KBM-7 (cell line): ENCODE measurements at places on chromosomes 4 and X.

GRCh38 chrX:82748906-82749505 lies 759.1 kb upstream of the POU3F4 start:
- no peak for DNase-seq

- no peak for DNase-seq
Observed at GRCh38 chr4:123312116-123312515, 84.5 kb upstream of the SPRY1 start.

- no peak for DNase-seq
Observed at GRCh38 chr4:138774940-138775339, 240.6 kb upstream of the NOCT start.

DNA sequence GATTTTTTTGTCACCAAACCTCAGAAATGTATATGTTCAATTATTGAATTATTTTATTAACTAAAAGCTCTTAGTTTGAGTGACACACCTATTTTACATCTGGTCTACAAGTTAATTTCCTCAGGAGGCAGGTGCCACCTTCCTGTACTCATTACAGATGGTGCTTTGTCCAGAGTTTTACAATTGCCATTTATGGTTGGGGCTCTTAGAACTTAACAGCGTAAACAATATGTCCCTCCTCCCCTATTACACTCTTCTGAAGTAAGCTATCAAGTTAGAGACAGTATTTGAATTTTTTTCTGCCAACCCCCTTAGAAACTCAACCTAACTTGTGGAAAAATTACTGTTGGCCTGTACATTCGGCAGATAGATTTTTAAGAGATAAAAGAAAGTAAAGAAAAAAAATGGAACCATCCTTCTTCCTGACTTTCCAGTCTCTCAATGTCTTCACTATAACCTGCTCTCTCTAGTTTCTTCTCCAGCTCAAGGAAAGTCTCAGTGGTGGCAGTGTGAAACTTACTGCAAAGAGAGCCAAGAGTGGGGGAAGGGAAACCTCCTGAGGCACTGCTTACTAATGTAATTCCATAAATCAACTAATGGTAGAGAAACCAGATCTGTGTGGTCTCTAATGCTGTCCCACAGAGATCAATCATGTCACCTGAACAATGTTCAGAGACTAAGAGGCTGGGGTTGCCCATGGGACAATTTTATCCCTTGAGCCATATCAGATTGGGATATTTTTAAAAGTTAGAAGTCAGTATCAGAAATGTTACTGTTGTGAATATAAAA lies 7.8 kb downstream of the CXXC4 start:
- no peak for DNase-seq

DNA sequence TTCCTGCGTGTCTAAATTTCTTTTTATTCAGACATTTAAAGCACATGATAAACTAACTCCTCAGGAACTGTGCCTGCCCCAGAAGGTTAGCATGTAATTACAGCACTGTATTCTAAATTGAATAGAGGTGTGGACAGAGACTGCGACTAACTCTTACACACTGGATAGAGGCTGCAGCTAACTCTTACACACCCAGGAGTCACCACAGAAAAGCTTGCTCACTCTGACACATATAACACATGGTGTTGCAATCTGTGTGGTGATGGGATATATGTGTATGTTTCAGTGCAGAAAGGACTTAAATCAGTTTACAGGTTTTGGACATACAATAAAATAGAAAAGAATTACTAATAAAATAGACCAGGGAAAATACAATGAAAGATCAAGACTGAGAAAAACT lies 41.5 kb downstream of the SMAD1 start:
- no peak for DNase-seq

DNA sequence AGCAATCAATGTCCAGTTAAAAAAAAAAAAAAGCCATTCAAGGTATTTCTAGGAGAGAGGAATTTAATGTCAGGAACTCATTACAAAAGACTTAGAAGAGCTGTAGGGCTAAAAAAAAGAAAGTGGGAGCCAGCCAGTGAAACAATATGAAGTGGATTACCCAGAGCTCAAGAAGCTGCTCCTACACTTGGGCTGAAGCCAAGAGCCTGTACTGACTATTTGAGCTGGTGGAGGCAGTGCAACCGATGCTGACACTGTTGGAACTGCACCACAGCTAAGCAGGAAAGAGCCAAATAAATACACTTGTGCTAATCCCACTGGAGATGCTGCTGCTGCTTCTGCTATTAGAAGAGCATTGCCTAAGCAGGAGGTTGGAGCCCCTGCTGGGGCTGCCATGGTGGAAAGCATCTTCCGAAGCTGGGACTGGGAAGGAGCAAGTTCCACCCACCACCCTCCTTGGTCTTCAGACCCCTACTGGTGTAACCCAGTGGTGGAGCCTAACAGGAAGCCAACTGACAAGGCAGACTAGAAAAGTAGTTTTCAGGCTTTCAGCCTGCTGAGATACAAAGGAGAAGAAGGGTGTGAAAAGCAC lies 65.4 kb downstream of the CXXC4 start:
- DNase-seq: no peak

DNA sequence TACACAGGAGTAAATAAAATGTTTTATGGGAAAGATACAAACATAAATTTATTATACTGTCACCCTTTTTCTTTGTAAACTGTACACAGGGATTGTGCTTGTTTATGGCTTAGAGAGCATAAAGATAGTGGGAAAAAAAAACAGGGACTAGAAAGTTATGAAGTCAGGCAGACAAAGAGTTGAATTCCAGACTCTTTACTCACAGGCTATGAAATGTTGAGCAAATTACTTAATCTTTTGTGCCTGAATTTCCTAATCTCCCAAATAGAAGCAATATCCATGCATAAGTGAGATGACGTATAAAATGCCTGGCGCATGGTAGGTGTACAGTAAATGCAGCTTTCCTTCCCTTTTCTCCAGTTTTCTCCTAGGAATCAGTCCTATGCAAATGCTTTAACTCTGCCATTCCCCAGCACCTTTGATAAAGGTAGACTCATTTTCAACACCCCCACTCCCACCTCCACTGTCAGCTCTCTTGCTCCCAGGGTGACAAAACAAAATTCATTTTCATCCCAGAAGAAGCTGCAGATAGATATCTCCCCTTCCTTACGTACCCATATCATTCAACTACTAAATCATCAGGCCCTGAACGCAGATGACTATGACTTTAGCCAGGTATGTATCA lies 44.5 kb upstream of the BTC start:
- no peak for DNase-seq

- DNase-seq: peak; percentile 27
Observed at GRCh38 chr4:11805842-11806241, 377.1 kb upstream of the HS3ST1 start.

DNA sequence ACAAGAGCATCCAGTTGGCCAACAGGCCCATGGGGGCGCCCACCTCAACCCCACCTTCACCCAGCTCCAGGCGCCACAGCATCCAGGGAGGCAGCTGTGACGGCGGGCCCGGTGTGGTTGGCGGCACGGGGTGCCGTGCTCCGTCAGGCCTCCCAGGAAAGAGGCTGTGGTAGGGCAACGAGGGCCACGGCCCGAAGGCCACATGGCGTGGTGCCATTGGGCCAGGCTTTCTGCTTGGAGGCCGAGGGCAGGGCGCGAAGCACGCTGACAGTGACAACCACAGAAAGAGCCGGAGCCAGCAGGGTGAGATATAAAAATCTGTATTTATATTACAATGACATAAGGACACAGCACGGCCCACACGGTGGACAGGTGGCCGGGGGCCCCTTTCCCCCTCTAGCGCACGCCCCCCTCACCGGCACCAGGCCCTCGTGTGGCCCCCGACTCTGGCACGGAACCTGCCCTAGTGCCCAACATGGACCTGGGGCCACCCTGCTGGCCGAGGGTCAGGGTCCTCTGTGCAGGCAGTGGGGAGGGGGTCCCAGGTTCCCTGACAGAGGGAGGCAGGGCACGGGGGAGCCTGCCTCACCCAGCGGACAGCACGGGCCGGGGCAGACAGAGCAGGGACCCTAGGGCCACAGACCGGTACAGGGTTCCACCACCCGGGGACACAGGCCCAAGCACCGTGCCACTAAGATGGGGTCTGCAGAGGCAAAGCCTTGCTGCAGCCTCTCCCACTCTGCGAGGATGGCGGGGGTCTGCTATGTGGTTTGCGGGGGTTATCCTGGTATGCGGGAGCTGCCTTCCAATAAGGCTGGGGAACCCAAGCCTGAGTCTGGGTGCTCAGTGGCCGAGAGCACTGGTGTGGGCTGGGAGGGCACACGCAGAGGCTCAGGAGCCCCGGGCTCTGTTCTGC lies 5.5 kb upstream of the HAUS3 start:
- DNase-seq: no peak

DNA sequence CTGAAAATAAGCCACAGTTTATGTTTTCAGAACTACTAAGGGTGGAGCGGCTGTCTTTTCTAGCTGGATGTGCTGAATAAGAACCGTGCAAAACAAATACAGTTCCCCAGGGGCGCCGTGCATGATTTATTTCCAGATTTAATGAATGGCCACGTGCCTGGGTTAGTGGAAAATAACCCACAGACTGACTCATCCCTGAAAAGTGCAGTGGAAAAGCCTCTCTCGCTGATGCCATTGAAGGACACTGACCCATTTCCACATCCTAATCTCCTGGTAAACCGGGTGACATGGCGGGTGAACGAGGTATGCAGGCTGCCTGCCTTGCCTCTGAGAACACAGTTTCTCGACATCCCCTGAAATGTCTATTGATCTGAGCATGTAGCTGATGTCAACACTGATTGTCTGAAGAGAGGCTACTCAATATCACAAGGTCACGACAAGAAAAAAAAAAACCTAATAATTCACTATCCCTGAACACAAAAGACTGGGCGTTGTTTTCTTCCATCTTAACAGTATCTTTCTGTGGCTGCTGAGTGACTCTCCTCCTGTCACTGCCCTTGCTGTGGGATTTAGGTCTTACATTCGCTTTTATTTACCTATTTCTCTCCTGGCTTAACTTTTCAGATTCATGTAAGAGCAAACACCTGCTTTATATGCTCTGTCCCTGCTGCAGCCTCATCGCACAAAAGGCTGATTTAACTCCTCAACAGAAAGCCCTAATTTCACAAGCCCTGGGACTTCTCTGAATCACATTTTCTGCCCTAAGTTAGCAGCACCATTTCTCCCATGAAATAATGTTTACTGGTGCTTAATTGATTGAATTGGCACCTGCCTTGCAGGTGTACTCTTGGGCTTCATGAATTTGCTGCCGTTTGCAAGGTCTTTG lies 76.9 kb upstream of the SCOC start:
- DNase-seq: no peak

GRCh38 chr4:3184725-3185124 lies 64.2 kb upstream of the MSANTD1 start:
- no peak for DNase-seq

- no peak for DNase-seq
Observed at GRCh38 chrX:56800307-56800706, 71.3 kb downstream of the NBDY start.

DNA sequence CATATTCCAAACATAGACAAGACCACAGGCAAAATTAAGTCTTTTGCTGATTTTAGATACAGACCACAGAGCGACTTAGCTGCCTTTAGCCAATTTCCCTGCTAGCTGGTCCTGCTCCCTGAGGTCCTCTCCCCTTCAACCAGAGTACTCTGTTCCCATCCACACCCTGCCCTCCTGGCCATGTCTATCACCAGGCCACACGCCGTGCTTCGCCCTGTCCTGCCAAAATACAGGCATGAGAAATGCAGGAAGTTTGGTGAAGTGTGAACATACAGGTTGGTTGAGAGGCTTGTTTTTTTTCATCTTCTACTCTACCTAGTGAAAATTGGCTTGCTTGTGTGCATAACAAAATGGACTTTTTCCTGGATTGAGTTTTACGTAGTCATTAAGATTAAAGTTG lies 226.2 kb upstream of the TENM3 start:
- no peak for DNase-seq
